ENCODE measurements at places on chromosomes 16 and 17. TPM values are rescaled to one million over a fixed set of nuclear protein-coding genes. Genes with fewer than 3 reads are reported as not detected.

DNA sequence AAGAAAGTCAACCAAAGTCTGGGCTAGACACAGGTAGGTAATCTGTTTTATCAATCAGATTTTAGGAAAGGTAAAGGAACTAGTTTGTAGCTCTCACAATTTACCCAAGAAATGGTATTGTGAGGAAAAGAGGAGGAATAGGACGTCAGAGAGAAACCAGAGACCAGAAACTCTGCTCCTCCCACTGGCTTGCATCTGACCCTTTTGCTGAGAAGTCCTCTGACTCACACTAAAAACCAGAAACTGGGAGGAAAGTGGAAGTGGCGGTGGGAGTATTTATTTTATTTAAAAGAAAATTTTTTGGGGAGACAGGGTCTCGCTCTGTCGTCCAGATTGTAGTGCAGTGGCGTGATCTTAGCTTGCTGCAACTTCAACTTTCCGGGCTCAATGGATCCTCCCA, 38.0 kb upstream of the MNT start:
- DNase-seq = no peak
- no peak overlapping the region for H3K4me3 ChIP-seq
- no peaks in the 10 kb centered on the region for H3K4me1 ChIP-seq
- peaks cover 3% of the 10 kb centered on the region for H3K36me3 ChIP-seq

The KRT40 gene
- total RNA-seq = not detected

DNA sequence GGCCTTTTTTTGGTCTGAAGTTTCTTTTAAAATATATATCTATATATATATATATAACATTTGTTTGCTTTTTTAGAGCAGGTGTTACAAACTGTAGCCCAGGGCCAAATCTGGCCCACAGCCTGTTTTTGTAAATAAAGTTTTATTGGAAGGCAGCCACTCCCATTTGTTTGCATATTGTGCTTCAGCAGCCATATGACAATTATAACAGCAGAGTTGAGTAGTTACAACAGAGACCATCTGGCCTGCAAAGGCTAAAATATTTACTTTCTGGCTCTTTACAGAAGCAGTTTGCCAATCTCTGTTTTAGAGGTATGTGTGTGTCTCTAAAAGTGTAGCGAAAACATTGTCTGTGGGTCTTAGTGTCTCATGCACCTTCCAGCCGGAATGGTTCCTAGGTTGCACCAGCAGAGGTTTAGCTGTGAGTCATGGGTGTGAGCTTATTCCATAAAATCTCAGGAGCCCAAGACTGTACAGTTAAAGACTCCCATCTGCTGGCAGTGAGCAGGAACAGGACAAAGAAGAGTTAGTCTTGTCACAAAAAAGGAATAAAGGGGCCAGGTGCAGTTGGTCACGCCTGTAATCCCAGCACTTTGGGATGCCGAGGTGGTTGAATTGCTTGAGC, 23.8 kb downstream of the LCMT1 start:
- H3K36me3 ChIP-seq = no peaks in the 10 kb centered on the region
- H3K27ac ChIP-seq = 0 out of 2 replicates have a peak overlapping the region, but pooled peaks have one; percentile 19
- H3K4me3 ChIP-seq = no peak overlapping the region
- no peaks in the 10 kb centered on the region for H3K4me1 ChIP-seq
- H3K27me3 ChIP-seq = no peaks in the 10 kb centered on the region

DNA sequence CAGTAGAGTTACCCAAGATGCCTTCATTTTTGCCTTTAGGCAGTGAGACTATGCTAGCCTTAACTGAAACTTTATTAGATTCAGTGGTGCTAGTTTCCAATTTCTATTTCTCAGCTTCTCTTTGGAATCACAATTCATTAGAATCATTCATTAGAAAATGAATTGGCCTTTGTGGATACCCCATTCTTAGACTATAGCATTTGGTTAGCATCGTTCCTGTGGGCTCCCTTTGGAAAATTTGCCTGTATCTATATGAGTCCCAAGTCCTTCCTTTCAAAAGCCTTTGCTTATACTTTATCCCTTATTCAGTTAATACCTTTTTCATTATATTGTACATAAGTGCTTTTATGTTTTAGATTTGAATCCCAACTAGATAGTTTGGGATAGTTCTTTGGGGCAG, 187.0 kb upstream of the TBX2 start:
- H3K4me1 ChIP-seq = no peaks in the 10 kb centered on the region
- H3K4me3 ChIP-seq = no peak overlapping the region
- no peak for DNase-seq
- no peaks in the 10 kb centered on the region for H3K36me3 ChIP-seq

The TEKT1 gene
- not detected for total RNA-seq

The SEPTIN1 gene
- total RNA-seq = 0.55 TPM

DNA sequence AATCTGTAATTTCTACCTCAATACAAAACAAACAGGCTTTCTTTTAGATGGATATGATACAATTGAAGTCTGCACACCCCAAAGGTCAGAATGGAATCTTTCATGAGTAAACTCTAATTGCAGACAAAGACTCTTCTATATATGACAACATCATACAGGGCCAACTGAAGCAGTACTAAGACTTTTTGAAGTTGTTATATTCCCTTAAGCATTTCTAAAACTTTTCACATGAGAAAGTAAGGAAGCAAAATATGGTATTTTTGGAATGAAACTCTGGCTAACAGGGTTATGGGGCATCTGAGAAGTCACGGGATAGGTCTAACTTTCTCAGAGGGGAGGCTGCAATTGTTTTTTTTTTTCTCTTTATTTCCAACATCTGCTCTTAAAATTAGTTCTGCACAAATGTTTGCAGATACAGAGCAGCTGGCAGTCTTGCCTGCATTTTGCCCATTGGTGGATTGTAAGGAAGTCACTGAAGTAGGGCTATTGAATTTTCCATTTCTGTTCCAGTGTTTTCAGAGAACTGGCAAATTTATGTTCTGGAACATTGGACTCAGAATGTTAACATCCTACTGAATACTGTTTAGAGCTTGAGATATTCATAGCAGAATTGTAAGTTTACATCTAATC, 59.1 kb downstream of the SSH2 start:
- H3K27ac ChIP-seq = no peak overlapping the region
- no peaks in the 10 kb centered on the region for H3K27me3 ChIP-seq
- DNase-seq = no peak
- no peak overlapping the region for H3K4me3 ChIP-seq
- H3K4me1 ChIP-seq = no peaks in the 10 kb centered on the region

GRCh38 chr16:73064212-73064993, 16.5 kb upstream of the ZFHX3 start:
- H3K4me1 ChIP-seq = peaks cover 38% of the 10 kb centered on the region
- no peak for DNase-seq
- no peak overlapping the region for H3K4me3 ChIP-seq
- no peaks in the 10 kb centered on the region for H3K36me3 ChIP-seq

- H3K36me3 ChIP-seq = no peaks in the 10 kb centered on the region
- no peak overlapping the region for H3K4me3 ChIP-seq
- peaks cover 11% of the 10 kb centered on the region for H3K4me1 ChIP-seq
- no peaks in the 10 kb centered on the region for H3K27me3 ChIP-seq
Observed at GRCh38 chr17:50816771-50817751, 18.3 kb upstream of the WFIKKN2 start.

The KRTAP4-6 gene
- not detected for total RNA-seq

GRCh38 chr17:41907633-41908539, 10.9 kb downstream of the ACLY start:
- peaks cover 30% of the 10 kb centered on the region for H3K4me1 ChIP-seq
- H3K4me3 ChIP-seq = no peak overlapping the region
- H3K36me3 ChIP-seq = peaks cover 46% of the 10 kb centered on the region

- no peaks in the 10 kb centered on the region for H3K27me3 ChIP-seq
- no peak overlapping the region for H3K4me3 ChIP-seq
- no peaks in the 10 kb centered on the region for H3K36me3 ChIP-seq
- no peak overlapping the region for H3K27ac ChIP-seq
- peak; percentile 26 for DNase-seq
Observed at GRCh38 chr17:65292430-65292829, 155.3 kb downstream of the RGS9 start.

The KRT36 gene
- total RNA-seq = not detected

- no peaks in the 10 kb centered on the region for H3K36me3 ChIP-seq
- no peaks in the 10 kb centered on the region for H3K4me1 ChIP-seq
- no peak overlapping the region for H3K4me3 ChIP-seq
- DNase-seq = no peak
- H3K27ac ChIP-seq = no peak overlapping the region
- H3K27me3 ChIP-seq = no peaks in the 10 kb centered on the region
Observed at GRCh38 chr16:88323546-88324330, 59.0 kb upstream of the ZNF469 start.

The ZP2 gene
- total RNA-seq = not detected

DNA sequence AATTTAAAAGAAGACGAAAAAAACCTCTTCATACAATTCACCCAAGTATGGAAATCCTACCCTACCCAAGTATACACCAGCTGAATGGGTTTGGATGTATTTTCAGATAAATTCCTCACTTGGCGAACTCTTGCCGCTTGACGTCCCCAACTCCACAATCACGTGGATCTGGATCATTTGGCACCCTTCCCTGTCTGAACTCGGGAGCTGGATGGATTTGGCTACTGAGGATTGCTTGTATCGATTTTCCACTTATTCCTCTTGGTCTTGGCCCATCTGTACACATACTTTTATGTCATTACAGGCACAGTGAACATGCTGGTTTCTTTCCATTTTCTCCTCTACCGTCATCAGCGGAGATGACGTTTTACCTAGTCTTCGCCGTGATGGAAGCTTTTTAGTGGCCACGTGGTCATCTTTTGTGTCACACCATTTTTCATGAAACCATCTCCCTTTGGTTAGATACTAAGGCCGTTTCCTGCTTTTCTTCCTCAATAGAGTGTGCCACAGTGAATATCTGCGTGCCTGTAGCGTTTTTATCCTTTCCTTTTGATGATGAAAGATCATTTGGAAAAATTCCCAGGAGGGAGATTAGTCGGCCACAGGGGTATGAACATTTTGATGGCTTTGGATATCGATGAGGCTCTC, 47.1 kb downstream of the CMIP start:
- H3K4me3 ChIP-seq = no peak overlapping the region
- H3K4me1 ChIP-seq = peaks cover 35% of the 10 kb centered on the region
- no peaks in the 10 kb centered on the region for H3K36me3 ChIP-seq
- no peaks in the 10 kb centered on the region for H3K27me3 ChIP-seq
- no peak for DNase-seq

The ADCY9 gene
- 9.9 TPM for total RNA-seq

The CCL1 gene
- not detected for total RNA-seq

The MPHOSPH6 gene
- 23.5 TPM for total RNA-seq

The PTX4 gene
- 0.40 TPM for total RNA-seq

DNA sequence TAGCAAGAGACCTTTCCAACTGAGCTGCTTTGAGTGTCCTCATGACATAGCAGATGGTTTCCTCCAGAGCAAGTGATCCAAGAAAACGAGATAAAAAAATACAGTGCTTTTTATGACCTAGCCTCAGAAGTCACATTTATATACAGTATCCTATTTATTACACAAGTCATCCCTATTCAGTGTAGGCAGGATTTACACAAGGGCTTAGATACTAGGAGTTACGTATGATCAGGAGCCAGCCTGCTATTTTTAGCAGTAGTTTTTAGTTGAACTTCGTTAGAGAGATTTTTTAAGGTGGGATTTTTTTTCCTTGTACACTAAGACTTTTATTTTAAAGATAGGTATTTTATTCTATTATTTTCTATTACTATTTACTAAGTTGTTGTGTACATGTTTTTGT, 58.4 kb downstream of the PHKB start:
- no peak overlapping the region for H3K4me3 ChIP-seq
- no peaks in the 10 kb centered on the region for H3K36me3 ChIP-seq
- H3K27ac ChIP-seq = no peak overlapping the region
- H3K27me3 ChIP-seq = no peaks in the 10 kb centered on the region
- H3K4me1 ChIP-seq = no peaks in the 10 kb centered on the region

- no peaks in the 10 kb centered on the region for H3K4me1 ChIP-seq
- H3K4me3 ChIP-seq = no peak overlapping the region
- H3K27ac ChIP-seq = no peak overlapping the region
- peaks cover 98% of the 10 kb centered on the region for H3K27me3 ChIP-seq
Observed at GRCh38 chr17:79251824-79252223, 177.2 kb downstream of the ENGASE start.

The CEP295NL gene
- 1.8 TPM for total RNA-seq

- H3K4me3 ChIP-seq = no peak overlapping the region
- H3K36me3 ChIP-seq = no peaks in the 10 kb centered on the region
- H3K27ac ChIP-seq = peak overlapping the region; percentile 85
- peaks cover 25% of the 10 kb centered on the region for H3K4me1 ChIP-seq
Observed at GRCh38 chr17:41464682-41465081, 2.5 kb downstream of the KRT32 start.

The MLLT6 gene
- 28.7 TPM for total RNA-seq

- no peak overlapping the region for H3K27ac ChIP-seq
- H3K4me3 ChIP-seq = no peak overlapping the region
- no peaks in the 10 kb centered on the region for H3K27me3 ChIP-seq
Observed at GRCh38 chr17:61503961-61504360, 51.7 kb downstream of the TBX4 start.

DNA sequence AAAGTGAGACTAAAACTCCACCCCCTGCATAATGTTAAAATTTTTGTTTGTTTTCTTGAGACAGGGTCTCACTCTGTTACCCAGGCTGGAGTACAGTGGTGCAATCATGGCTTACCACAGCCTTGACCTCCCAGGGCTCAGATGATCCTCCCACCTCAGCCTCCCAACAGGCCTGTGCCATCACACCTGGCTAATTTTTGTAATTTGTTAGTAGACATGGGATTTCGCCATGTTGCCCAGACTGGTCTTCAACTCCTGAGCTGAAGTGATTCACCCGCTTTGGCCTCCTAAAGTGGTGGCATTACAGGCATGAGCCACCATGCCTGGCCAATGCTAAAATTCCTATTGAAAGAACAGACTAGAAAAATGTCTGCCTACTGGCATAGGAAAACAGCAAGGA, 103.8 kb downstream of the TRIM37 start:
- peaks cover 15% of the 10 kb centered on the region for H3K36me3 ChIP-seq
- DNase-seq = no peak
- H3K4me1 ChIP-seq = peaks cover 20% of the 10 kb centered on the region
- H3K4me3 ChIP-seq = no peak overlapping the region
- no peak overlapping the region for H3K27ac ChIP-seq

The PTGES3L gene
- 0.52 TPM for total RNA-seq

The TRPV3 gene
- total RNA-seq = 3.6 TPM

The ACADVL gene
- 646 TPM for total RNA-seq

DNA sequence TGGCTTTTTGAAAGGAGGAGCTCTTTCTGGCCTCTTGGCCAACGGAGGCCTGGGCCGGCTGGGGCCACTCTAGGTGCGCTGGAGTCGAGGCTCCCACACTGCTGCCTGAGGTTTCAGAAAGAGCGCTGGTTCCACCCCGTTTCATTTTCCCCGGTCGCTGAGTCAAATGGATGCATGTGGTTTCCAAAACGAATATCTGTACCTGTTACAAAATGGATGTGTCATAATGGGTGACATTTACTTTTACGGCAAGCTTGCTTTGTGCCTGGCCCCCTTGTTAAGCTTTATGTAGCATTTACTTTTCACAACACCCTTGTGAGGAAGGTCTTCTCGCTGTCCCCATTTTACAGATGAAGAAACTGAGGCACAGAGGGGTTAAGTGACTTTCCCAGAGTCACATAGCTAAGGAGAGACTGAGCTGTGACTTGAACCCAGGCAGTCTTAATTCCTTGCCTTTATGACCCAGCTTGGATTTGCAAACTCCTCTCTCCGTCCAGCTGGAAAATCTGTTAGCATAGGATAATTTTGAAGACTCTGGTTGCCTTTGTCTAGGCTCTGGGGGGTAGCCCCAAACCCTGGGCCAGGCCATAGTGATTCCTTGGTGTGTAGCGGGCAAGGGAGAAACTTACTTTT, 10.6 kb downstream of the KSR1 start:
- no peak for DNase-seq
- no peak overlapping the region for H3K27ac ChIP-seq
- no peaks in the 10 kb centered on the region for H3K27me3 ChIP-seq
- no peaks in the 10 kb centered on the region for H3K4me1 ChIP-seq
- H3K36me3 ChIP-seq = no peaks in the 10 kb centered on the region

The BCAR1 gene
- 49.3 TPM for total RNA-seq

The SLFN12 gene
- not detected for total RNA-seq
